CD4-positive, alpha-beta T cell treated with Interleukin-15 for 4 hours (primary cell): ENCODE measurements at places on chromosomes 5 and 9.

- DNase-seq: no peak
Observed at GRCh38 chr9:4674783-4675182, 4.6 kb upstream of the CDC37L1 start.

GRCh38 chr5:144195448-144195847 lies 24.8 kb downstream of the KCTD16 start:
- no peak for DNase-seq

DNA sequence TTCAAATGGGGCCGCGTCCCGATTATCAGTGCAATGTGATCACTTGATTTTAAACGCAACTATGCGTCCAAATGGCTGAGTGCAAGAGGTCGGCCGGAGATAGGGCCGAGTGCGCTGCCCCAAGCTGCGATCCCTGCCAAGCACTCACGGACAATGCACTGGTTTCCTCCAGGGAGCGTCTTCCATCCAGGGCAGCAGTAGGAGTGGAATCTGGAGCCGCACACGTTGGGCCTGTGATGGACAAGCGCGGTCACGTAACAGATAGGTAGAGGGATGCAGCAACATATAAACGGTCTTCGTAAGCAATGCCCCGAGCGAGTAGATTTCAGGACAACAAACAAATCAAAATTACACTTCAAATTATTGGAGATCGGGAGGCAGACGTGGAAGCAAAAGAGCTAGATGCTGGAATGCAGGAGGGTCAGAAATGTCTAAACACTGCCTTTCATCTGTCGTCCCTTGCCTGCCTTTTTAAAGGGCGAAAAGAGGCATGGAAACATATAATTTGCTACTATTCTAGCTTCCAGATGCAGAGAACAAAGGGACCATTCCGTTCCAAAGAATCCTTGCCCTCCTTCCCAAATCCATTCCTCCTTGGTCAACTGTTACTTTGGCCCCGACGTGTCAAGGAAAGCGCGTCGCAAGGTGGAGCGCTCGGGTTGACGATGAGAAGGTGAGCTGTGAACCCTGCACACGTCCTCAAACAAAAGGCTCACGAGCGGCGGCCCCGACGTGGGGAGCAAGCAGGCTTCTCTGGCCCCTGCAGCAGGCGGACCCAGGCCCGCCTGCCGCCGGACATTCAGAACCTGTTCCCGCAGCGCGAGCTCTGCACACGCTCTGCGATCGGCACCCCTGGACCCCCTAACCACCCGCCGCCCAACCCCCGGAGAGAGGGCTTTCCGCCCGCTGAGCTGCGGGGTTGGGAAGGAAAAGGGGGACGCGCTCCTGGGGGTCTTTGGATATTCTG lies 1.5 kb downstream of the FBN2 start:
- DNase-seq: no peak

DNA sequence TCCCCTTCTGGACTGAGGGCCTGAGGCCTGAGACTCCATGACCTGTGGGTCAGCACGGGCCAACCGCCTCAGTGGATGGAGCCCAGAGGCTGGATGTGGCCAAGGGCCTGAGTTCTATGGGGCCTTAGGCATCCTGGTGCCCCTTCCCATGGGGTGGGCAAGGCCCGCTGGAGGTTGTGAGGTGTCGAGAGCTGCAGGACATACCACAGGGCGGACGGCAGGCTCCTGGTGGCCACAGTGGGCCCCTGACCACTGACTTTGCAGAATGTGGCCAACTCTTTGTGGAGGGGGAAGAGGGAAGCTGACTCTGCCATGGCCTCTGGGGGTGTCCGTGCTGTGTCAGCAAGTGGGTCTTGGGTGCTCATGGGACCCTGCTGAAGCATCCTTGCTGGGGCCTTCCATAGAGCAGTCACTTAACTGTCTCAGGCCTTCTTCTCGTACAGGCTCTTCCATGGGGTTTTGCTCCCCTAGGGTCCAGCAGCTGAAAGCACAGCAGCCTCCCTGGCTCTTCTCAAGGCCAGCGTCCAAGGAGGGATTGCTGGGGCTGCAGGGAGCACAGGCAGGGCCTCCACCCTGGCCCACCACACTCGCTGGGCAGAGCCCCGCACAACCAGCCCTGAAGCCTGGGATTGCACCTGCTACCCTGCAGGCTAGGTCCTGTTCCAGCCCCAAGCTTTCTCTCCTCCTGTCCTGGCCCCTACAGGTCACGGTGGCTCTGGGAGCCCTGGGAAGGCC lies 21.6 kb upstream of the SLC9A3 start:
- no peak for DNase-seq

DNA sequence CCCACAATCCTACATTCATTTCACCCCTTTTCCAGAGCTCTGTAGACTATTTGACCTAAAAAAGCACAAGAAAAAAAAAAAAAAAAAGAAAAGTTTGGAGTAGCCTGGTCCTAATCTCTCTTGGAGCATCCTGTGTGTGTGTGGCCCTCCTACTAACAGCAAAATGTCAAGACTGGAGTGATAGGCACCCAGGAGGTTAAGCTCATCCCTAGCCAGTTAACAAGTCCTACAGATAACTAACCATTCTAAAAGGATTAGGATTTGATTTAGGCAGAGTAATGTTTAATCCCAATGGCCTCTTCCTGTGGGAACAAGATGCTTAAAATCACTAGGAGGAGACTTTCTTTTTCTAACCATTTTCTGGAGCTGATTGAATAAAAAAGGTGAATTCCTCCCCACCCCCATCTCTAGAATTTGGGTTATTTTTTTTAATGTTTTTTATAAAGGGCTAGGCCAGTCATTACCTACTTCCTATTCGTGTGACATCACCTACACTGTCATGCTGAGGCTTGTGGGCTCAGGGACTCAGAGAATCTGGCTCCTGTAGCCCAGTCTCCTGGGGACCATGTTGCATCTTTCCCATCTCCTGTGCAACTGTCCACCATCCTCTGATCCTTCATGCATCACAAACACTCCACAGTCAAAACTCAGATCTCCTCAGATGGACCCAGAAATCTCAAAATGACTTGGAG lies 43.2 kb upstream of the NR3C1 start:
- DNase-seq: no peak

DNA sequence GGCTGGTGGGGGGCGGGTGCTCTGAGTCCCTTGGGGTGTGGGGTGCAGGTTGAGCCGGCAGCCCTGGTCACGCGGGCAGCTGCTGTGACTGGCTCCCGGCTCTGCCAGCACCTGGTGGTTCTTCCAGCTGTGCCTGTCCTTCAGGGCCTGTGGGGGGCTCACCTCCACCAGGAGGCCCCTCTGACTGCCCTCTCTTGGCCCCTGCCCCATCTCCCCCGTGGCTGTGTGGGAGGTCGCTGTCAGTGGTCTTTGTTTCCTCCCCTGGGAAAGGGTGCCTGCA lies 3.3 kb downstream of the RXRA start:
- DNase-seq: no peak

DNA sequence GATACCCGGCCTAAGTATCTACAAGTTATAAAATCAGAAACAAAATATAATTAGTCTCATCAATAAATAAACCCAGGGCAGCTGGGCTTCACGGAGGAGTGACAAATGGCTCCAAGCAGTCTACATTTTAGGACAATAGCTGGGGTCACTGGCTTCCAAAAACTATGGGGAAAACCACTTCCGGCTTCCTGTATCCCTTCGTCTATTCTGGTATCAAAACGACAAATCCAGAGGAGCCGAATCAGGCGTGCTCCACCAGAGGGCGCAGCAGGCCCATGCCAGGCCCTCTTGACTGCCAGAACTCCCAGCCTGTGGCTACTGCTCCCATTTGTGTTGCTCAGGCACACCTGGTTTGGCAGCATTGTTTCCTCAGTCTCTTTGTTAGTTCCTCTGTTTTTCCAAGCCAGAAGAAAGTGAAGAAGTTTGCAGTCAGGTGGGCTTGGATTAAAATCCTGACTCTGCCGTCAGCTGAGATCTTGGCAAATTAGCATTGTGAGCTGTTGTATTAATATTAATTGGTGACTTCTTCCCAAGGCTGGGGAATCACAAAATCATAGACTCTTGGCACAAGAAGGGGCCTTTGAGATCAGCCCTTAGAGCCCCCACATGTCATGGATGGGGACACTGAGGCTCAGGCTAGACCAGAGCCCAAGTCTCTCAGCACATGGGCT lies 11.6 kb upstream of the RAB14 start:
- DNase-seq: peak; percentile 58

GRCh38 chr5:147675168-147675567 lies 107.4 kb downstream of the JAKMIP2 start:
- DNase-seq: no peak

DNA sequence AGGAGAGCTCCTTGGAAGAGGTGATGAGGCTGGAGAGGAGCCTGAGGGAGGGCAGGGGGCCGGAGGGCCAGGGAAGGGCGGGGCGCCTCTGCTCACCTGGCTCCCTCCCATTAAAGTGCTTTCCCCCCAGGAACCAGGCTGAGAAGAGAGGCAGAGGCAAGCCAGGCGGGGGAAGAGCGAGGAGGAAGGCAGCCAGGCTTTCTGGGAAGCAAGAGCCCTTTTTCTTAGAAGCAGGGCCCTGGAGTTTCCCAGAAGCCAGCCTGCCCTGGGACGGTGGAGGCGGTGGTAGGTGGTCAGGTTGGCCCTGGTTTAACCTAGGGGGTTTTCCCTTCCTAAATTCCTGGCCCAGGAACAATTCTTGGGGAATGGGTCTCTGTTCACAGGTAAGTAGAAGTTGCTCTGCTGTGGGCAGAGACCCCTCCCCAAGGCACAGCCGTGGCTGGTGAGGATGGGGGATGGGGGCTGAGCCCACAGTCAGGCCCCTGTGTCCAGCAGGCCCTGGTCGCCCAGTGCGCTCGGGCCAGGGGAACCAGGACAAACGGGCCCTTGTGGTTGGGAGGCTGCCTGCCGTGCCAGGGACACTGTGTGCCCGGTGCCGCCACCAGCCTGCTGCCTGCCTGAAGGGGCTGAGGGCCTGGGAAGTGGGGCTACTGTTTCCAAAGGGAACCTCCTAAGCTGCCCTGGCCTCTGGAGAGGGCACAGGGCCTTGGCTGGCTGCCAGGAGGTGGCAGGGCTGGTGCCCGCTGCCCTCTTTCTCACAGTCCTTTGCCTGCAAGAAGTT lies 16.6 kb upstream of the RALGDS start:
- peak; percentile 74 for DNase-seq
